ENCODE measurements at places on chromosomes 11 and 22.

DNA sequence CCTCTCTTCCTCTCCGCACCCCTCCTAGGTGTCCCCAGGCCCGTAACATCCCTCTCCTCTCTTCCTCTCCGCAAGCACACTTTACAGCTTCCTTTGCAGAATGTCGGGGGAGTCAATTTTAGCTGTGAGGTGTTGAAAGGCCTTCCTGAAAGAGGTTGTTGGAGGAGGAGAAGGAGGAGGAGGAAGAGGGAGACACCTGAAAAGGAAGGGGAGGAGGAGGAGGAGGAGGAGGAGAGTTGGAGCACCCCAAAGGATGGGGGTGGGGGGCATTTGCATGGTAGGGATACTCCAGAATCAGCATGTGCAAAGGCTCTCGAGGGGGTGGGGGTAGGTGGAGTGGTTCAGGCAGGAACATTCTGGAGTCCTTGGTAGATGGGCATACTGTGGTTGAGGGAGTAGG lies 1045.1 kb downstream of the TBC1D22A start:
- DNase-seq, result no peak

DNA sequence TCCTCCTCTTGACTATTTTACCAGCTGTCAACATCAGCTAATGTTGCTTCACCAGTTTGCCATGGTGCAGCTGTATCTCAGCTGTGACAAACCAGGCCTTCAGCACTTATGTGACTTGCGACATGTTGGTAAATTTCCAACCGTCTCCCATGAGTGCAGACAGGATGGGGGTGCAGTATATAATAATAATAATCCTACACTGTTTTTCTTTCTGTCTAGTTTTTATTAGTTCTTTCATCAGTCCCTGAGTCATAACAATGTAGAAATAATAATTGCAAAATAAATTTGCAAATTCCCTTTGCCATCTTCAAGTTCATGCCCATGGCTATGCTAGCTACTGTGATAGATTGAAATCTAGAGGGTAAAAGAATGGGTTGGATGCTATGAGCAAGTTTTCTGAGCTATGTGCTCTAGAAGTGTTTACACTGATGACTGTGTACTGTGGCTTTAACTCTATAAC lies 4.9 kb downstream of the MMP13 start:
- DNase-seq, result no peak

GRCh38 chr11:66338276-66339161 lies 2.3 kb upstream of the RIN1 start:
- DNase-seq, result no peak

GRCh38 chr11:66957971-66958231 lies 282 bp downstream of the PC start:
- DNase-seq, result peak; percentile 79

DNA sequence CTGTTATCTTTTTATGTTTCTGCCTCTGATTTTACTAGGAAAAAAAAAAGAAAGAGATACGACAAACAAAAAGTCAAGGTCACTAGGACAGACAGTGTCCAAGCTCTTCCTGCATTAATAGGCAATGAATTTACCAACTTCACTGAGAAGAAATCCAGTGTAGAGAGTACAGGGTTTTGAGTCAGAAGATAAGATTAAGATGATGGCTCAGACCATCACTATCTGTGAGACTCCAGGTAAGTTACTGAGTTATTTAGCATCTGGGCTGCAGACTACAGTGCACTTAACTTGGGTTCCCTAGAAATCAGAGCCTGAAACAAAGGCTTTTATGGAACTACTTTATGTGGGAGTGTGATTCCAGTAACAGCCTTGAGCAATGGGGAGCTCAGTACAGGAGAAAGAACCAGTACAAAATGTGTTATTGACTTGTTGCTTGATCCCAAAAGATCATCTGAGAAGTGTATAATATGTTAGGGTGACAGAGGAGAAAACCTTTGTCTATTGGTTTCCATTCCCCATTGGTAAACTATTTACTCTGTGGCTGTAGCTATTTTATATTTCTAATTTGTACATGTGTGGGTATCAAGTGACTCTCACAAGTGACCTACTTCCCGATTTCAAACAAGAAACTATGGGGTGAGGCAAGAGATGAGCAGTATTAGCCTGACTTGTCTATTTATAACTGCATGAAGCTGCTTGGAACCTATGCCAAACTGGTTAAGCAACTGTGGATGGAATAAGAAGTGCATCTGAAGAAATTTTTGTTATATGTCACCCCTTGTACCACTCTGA lies 395.8 kb downstream of the RAB38 start:
- DNase-seq, result no peak

DNA sequence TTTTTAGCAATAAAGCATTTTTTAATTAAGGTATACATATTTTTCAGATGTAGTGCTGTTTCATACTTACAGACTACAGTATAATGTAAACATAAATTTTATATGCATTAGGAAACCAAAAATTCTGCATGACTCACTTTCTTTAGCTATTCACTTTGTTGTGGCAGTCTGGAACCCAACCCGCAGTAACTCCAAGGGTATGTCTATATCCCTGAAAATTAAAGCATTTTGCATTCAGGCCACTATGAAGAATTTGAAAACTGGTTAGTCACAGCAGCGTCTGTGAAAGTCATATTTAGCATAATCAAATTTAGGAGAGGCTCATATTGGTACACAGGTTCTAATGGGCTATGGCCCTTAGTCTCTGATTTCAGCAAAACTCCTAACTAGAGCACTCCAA lies 46.8 kb downstream of the BBOX1 start:
- no peak for DNase-seq

DNA sequence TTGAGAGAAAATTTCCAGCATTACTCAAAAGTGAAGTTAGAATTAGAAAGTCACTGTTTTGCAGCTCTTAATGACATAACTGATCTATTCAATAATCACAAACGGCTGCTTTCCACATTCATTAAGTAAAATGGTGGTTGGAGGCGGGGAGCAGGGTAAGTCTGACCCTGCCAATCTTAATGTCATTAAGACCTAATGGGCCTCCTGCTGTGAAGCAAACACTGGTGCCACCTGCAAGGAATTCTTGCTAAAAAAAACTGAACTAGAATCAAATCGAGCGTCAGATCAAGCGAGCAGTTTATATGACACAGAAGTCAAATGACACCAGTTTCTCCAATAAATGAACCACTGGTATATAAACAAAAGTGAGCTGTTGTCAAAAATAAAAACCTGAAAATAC lies 351.5 kb downstream of the BRD1 start:
- no peak for DNase-seq

GRCh38 chr11:65536412-65537295 lies 11.8 kb downstream of the SCYL1 start:
- no peak for DNase-seq

GRCh38 chr22:49497266-49497665 lies 330.4 kb downstream of the BRD1 start:
- no peak for DNase-seq

- no peak for DNase-seq
Measured at GRCh38 chr11:96275801-96276594, 67.0 kb downstream of the MAML2 start.

DNA sequence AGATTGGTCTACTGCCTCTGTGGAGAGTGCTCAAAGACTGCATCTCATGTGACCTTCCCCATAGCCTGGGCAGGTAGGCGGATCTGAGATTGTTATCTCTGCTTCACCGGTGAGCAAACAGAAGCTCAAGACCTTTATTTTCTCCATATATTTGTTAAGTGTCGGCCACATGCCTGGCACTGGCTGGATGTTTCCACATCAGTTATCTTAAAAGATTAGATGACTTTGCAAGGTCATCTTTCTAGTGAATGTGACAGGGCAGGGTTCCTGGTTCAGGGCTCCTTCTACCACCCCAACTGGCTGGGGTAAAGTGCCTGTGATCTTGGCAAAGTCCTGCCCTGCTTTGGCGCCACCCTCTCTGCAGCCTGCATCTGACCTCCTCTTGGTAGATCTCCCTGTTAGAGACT lies 125.0 kb downstream of the CCDC81 start:
- no peak for DNase-seq

DNA sequence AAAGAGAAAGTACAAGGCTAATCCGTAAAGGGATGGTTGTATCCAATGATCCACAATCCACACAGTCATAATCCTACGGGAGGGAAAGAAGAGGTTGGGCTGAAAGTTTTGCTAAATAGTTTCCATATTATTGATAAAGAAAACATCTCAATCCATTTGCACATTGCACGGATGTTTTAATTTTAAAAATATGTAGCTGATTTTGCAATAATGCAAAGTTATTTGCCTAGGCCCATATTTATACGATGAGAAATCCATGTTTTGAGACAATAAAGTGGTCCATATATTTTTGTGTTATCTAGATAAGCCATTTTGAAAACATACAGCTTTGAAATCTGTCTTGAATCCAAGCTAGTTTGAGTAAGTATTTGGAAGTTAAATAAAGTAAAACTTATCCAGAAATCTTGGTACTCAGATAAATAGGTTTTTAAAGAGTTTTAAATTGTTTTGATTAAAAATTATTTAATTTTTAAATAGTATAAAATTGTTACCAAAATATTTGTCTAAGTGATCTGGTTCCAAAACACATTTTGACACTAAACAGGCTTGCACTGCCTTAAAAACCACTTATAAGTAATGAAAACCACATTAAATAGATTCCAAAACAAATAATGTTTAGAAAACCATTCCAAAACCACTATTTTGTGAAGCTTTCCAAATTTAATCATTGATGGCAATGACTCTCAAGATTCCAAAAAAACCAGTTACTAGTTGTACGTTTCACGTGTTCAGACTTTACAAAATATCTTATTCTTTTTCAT lies 38.2 kb upstream of the PAMR1 start:
- no peak for DNase-seq

DNA sequence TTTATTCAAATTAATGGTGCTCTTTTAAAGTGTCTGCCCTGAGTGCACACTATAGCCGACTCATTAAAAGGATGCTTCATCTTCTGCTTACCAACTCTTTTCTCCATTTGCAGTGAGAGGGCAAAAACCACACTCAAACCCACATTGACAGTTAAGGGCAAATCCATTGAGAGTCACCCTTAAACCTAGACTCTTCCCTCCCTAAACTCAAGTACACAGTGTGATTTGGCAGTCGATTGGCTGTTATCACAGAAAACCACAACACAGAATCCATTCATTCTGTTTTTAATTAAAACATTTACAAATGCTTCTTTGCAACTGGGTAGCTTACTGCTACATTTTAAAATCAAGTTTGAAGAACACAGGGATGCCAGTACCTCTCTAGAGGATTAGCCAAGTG lies 120.0 kb downstream of the CADM1 start:
- no peak for DNase-seq

GRCh38 chr11:111523343-111523742 lies 8.8 kb downstream of the HOATZ start:
- DNase-seq, result no peak

DNA sequence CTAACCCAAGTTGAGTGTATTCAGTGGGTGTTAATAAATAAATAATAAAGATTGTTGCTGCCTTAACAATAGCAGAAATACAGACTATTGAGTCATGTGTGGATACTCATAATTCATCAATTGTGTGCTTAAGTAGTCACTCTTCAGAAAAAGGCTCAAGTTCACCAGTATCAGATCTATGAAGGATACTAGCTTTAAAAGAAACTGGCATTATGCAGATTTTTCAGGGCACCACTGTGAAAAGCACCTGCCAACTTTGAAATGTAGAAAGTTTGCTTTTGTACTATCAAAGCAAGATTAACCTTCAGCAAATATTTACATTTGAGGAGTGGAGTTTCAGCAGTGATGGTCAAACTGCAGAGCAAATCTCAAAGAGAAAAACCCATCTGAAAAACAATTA lies 20.1 kb upstream of the SYTL2 start:
- no peak for DNase-seq

DNA sequence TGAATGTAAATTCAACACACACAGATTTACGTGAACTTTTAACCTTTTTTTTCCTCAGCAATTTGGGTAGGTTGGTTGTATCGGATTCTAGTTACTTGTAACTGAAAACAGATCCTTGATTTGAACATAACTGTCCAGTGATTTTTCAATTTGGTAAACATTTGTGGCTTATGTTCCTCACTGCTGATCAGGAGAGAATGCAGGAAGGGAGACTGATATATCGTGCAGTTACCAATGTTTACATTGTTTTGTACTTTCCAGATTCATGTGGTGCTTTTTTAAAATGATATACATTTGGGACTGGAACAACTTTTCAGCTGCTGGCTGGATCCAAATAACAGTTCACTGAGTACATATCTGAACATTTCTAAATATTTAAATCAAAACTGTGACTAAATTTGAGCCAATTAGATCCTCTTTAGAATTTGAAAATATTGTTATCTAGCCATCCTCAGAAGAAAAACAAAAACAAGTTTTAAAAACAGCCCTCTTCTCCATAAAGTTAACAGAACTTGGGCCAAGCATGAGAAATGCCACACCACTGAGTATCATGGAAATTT lies 84.3 kb upstream of the MTMR2 start:
- DNase-seq, result no peak

GRCh38 chr11:69040581-69041260 lies 8.0 kb upstream of the TPCN2 start:
- no peak for DNase-seq

GRCh38 chr11:104665641-104666040 lies 232.6 kb downstream of the CASP12 start:
- no peak for DNase-seq

- DNase-seq, result no peak
Measured at GRCh38 chr11:17521106-17521900, 22.9 kb downstream of the USH1C start.

DNA sequence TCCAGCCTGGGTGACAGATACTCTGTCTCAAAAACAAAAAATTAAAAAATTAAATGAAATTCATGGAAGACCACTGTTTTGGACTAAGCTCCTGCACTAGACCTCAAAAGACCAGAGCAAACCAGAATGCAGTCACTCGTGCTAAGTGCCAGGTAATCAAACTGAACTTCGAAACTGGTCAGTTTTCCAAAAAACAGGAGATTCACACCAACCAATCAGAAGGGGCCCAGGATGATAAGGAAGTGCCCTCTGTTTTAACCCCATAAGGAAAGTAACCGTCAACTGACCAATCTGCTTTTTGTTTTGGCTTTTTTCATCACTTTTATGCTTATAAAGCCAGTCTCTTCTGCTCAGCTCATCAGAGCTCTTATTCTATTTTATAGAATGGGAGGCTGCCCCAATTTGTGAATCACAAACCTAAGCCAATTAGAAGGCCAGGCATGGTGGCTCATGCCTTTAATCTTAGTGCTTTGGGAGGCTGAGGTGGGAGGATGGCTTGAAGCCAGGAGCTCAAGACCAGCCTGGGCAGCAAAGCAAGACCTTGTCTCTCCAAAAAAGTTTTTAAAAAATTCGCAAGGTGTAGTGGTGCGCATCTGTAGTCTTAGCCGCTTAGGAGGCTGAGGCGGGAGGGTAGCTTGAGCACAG lies 10.1 kb upstream of the TOP3B start:
- no peak for DNase-seq

All from NCI-H2227 treated with DMSO at 0.1 percent for 48 hours (cell line).